Non-pigmented ciliary epithelial cell (primary cell): ENCODE measurements at places on chromosomes 2 and 18.

DNA sequence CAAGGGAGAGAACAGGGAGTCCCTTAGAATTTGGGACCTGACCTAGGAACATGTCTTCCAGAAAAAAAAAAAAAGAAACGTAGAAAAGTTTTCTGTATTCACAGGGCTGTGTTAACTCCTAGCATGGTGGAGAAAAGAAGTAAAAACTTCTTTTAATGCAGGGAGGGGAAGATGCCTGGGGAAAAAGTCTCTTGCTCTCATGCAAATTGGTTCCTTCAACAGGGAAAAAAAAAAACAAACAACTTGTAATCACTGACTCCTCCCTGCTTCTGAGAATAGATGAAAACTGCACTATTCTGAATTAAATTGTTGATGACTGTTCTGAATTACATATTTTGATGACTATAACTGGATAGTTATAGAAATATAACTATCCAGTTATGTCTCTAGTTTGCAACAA, 933.2 kb downstream of the TRIB2 start:
- DNase-seq: no peak

GRCh38 chr2:164657129-164657528, 35.8 kb upstream of the GRB14 start:
- DNase-seq: peak; percentile 90

DNA sequence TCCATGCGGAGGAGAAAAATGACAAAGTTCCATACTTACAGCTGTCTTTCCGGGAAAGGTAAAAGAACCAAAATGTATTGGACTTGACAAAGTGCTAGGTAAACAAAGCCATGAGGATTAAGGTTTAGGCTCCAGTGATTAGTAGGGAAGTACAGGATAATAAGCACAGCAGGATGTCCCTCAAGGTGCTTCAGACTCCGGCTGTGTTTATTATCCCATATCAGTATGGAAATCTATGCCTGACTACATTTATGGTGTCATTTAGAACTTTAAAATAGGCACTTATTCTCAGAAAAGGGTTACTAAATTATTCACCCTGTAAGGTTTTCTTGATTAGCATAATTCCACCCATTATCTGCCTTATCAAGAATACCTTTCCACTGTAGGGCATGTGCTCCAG, 136.3 kb upstream of the CCDC68 start:
- DNase-seq: no peak

DNA sequence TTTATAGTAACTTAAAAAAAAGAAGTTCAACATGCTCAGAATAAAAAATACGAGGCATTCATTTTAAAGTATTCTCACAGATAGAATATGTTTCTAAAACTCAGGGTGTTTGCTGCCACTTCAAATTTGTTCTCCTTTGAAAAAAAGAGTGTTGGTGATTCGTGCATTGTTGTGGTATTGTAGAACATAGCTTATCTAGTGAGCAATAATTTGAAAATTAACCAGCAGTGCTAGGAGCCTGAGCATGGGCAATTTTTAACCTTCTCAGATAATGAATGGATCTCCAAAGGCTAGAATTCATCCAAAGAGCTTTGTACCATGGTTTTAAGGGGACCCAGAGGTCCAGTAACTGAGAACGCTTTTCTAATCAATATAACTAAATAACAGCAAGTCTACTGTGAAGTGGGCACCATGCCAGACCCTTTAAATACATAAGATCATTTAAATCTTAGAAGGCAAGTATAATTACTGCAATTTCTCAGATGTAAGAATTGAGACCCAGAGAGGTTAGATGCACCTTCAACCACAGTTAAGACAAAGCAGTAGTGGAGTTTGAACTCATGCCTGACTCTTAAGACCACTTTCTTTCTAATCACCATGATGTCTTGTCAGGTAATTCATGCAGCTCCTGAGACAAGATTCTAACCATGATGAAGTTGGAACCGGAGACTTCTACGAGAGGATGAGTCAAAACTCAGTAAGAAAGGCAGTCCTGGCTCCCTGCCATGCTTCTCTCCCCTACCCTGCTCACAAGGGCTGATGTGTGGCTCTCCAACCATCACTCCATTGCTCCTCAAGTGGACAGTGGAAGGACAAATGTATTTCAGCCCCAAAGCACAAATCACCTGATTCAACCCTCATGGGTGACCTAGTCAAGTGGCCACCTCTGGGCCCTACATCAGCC, 3.4 kb downstream of the CYRIA start:
- DNase-seq: no peak

GRCh38 chr2:39099870-39100728, 20.8 kb downstream of the SOS1 start:
- DNase-seq: peak; percentile 42

- DNase-seq: no peak
Measured at GRCh38 chr2:211599146-211599545, 939.5 kb downstream of the ERBB4 start.

- peak; percentile 46 for DNase-seq
Measured at GRCh38 chr18:22999212-22999611, 66.1 kb downstream of the RBBP8 start.

DNA sequence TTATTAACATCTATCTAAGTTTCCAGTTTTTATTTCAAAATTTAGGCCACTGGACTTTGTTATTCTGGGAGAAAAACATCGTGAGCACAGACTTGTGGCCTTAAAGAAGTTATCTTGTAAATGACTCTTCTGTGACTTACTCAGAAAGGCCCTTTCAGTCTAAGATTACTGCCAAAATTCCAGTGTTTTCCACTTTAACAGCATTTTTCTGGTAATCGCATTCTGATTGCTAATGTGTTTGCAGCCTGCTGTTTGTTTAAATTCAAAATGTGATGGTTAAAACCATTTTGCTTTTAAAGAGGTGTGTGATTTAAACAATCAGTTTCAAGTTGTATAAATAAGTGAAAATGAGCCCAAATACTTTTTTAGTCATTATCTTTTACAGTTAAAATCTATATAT, 136.7 kb upstream of the DAPL1 start:
- no peak for DNase-seq

- no peak for DNase-seq
Measured at GRCh38 chr2:65579506-65580235, 147.3 kb upstream of the SPRED2 start.

- no peak for DNase-seq
Measured at GRCh38 chr2:28381225-28382180, 11.2 kb upstream of the FOSL2 start.

- DNase-seq: no peak
Measured at GRCh38 chr18:60508108-60508507, 135.5 kb upstream of the MC4R start.

- DNase-seq: no peak
Measured at GRCh38 chr2:171846894-171847293, 47.1 kb downstream of the SLC25A12 start.

- no peak for DNase-seq
Measured at GRCh38 chr2:181818840-181819239, 72.7 kb upstream of the ITPRID2 start.

GRCh38 chr2:18599509-18600254, 10.3 kb upstream of the NT5C1B start:
- no peak for DNase-seq

DNA sequence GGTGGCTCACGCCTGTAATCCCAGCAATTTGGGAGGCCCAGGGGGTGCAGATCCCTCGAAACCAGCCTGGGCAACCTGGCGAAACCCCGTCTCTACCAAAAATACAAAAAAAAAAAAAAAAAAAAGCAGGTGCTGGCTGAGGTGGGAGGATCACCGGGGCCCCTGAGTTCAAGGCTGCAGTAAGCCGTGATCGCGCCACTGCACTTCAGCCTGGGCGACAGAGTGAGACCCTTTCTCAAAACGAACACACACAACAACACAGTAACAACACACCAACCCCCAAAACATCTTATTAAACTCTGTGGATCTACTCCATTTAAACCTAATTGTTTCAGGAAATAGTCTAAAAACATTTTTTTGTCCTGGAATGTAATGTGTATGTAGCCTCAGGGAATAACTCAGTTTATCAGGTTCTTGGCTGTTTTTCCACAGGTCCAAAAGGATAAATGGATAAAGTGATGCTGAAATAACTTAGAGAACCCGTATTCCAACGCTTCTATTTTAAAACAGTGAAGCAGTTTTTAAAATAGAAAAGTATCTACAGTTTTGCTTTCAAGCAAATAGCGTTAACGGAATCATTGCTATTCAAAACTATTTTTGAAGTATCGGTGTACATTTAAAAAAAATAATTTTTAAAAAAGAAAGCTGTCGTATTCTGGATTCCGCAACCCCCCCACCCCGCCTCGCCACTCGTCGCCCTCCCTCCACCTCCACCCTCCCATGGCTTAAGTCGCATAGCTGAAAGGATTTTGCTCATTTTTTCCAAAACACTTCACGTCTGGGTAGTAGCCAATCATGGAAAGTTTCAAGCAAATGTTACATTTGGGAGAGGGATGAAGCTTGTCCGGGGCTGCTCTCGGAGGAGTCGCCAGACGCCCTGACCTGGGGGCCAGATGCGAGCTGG, 895 bp upstream of the GLS start:
- no peak for DNase-seq

- DNase-seq: no peak
Measured at GRCh38 chr2:120904830-120905234, 169.2 kb downstream of the GLI2 start.

GRCh38 chr18:33114749-33115148, 325.8 kb downstream of the CCDC178 start:
- no peak for DNase-seq

DNA sequence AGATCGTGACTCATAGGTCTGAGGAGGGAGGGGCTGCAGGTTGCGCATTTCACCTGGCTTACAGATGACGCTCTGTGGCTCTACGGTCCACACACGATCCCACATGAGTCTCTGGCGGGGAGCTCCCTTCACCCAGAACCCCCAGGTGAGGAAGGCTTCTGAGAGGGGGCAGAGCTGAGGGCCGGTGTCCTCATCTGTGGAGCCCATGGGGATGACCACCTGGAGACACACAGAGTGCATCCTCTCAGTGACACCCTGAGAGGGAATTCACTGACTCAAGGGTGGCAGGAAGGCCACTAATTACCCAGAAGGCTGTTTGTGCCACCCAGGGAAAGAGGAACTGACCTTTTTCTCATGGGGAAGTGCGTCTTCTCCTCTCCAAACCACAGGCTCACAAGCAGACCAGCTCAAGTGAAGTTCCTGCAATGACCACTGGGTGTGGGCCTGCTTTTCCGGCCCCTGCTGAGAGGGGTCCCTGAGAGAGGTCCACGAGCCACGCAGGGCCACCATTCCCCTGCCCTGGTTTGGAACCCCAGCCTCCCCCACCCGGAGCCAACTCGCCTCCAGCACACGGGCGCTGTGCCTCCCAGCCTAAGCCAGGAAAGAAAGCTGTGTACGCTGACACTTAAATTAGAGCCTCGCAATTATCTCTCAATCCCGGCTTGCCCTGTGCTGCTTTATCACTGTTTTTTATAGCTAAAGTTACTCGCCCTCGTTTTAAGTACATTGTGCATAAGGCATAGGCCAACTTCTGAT, 114.1 kb downstream of the BCL11A start:
- no peak for DNase-seq

- no peak for DNase-seq
Measured at GRCh38 chr2:118902266-118903028, 39.5 kb upstream of the MARCO start.

- DNase-seq: no peak
Measured at GRCh38 chr2:203730883-203731282, 24.4 kb downstream of the CD28 start.

DNA sequence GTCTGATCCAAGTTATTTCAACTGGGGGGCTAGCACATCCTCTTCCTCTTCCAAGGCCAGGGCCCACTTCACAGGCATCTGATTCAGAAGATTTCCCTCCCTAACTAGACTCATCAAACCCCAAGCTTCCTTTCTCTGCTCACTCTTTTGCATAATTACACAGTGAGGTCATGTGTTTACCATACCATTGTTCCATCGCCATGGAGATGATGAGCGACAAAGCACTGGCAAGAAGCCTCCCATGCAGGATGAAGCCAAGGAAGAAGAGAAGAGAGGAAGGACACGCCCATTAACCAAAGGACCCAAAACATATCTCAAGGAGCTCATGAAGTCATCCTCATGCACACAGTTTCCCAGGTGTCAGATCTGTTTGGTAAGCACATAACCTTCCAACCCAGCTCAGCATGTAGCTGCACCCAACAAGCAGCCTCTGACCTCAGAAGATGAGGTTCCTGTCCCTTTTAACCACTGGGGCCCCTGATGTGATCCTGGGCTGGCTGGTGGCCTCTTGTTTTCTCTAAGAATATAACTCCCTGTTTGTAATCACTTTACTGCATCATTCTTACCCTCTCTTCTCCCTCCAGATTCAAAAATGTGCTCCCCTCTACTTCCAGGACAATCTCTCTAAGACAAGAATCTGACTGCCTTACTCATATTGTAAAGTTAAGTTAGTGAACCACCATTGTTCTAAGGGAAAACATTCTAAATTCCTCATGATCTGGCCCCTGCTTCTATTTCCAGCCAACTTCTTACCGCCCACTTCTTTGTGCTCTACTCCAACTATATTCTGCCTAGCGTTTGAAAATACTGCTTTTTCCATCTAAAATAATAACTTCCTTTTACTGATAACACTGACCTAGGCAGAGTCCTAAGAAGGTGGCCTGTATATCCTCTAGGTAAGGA, 190.1 kb downstream of the TTC32 start:
- DNase-seq: peak; percentile 96

GRCh38 chr2:44691174-44691785, 250.2 kb upstream of the SIX3 start:
- no peak for DNase-seq

DNA sequence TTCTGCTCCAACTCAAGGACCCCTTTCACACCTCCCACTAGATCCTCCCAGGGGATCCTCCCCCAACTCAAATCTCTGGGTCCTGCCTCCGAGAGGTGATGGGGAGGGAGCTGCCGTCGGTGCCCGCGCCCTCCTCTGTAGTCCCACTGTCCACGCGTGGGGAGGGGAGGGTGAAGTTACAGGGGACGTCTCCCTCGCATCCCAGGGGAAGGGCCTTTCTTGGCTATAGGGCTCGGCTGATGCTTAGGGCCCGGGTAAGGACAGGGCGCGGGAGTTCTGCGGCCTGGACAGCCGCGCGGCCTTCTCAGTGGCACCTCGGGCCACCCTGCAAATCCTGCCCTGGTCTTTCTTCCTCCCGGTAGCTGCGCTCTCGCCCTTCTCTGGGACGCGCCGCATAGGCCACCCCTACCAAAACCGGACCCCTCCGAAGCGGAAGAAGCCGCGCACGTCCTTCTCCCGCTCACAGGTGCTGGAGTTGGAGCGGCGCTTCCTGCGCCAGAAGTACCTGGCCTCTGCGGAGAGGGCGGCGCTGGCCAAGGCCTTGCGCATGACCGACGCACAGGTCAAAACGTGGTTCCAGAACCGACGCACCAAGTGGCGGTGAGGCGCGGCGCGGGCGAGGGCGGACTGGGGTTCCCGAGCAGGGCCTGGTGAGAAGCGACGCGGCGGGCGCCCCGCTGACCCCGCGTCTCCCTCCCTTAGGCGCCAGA, 1.2 kb downstream of the TLX2 start:
- no peak for DNase-seq
